ENCODE measurements at places on chromosomes 2 and 18.
A peak's percentile ranks its signal among the peaks of the same experiment; 100 is the strongest.

DNA sequence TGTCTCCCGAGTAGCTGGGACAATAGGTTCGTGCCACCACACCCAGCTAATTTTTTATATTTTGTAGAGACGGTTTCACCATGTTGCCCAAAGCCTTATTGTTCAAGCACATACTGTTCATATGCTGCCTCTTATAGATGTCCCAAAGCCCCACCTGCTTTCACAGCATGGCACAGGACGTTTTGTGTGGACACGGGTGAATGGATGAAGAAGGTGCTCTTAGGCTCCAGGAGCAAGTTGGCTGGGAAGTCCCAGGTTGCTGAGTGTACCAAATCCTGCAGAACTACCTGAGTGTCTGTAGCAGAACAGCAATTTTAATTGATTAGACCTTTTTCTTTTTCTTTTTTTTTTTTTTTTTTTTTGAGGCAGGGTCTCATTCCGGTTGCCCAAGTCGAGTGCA lies 10.5 kb upstream of the SAG start:
- DNase-seq = no peak

GRCh38 chr2:65146078-65146477 lies 16.2 kb upstream of the RAB1A start:
- DNase-seq = no peak

- DNase-seq = no peak
Observed at GRCh38 chr2:54642677-54643430, 80.6 kb upstream of the EML6 start.

DNA sequence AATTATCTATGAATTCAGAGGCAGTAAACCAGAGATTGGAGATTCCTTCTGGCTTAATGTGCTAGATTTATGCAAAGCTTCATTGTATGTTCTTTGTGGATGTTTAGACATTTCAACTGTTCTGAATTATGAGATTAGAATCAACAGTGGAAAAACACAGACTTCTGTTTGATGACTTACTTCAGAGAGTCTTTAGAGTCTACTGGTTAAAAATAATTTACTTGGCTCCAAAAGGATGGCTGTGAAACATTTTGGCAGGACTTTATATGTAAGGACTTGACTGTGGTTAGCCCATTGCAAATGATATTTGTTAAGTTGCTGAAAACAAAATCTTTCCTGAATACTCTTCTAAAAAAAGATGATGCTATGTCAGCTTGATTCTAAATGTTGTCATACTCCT lies 25.5 kb upstream of the LRRC30 start:
- no peak for DNase-seq

DNA sequence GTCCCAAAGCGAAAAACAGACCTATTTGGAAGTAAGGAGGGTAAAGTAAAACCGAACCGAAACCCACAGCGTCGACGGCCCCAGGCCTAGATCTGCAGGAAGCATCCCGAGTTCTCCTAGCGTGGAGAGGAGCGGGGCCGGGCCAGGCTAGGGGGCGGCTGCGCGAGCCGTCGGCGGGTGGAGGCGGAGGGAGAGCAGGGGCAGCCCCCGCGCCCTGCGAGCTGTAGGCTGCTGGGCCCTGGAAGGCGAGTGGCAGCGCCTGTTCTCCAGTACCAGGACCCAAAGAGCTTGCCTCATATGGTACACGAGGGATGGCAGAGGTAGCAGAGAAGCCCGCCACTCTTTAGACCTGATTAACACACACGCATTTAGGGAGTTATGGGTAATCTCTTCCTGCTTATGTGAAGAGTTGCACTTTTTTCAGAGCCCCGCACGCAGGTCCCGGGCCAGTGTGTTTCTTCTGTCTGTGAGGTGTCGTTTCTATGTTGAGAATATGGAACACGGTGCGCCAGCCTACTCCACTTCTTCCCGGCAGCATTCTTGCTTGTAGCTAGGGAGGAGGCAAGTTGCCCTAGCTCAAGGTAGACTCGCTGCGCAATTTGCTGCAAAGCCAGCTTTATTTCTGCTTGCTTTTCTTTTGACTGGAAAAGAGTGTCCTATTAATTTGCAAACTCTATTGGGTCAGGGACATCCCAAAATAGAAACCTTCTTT lies 71.1 kb downstream of the ARHGEF33 start:
- no peak for DNase-seq

- no peak for DNase-seq
Observed at GRCh38 chr2:35864141-35864540, 491.4 kb upstream of the CRIM1 start.

GRCh38 chr2:179455172-179455524 lies 190.5 kb upstream of the SESTD1 start:
- no peak for DNase-seq

GRCh38 chr2:105410554-105410953 lies 11.7 kb upstream of the FHL2 start:
- no peak for DNase-seq

- DNase-seq = no peak
Observed at GRCh38 chr2:191249156-191249813, 4.1 kb downstream of the MYO1B start.

DNA sequence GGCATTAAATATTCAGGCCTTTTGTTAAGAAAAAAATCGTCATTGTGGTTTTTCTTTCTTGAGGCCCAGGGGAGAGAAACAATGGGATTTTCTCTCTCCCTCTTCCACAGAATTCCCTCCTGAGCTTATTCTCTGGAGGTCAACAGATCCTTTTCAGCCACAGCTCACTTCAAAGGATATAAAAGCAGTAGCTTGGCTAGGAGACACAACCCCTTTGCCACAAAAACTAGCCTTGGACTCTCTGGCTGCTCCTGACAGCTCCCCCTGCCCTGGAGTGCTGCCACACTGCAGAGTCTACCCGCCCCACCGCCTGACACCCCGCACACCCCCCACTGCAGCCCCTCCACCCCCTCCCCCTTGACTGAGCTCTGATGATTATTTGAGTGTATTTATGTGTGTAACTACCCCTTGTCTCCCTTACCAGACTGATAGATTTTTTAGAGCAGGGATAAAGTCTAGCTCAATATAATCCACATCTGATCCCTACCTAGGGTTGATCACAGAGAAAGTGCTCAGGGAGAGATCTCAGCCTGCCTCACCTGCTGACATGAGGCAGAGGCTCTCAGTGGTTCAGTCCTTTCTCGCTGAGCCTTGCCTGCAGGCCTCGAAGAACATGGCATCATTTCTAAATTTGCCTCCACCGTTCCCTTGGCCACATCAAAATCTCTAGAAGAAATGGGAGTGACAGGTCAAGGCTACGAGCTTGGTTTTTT lies 132.2 kb upstream of the SP5 start:
- no peak for DNase-seq

GRCh38 chr2:73268830-73269685 lies 15.2 kb downstream of the FBXO41 start:
- peak; percentile 85 for DNase-seq

- DNase-seq = no peak
Observed at GRCh38 chr2:222442665-222443064, 18.3 kb downstream of the SGPP2 start.

DNA sequence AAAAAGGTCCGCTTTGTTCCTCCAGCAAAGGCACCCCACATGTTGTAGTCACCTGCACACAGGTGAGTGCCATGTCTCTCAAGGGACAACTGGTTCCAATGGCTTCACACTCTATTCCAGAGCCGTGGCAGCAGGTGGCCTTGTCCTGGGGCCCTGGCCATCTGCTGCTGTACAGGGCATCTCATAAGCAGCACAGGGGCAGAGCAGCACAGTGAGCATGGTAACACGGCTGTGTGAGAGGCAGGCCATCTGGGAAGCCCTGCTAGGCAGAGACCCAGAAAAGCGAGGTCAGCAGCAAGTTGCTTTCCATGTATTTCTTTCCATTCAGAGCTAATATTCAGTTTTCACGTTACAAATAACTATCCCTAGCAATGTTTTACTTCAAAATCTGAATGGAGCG lies 54.7 kb downstream of the CMPK2 start:
- DNase-seq = no peak

DNA sequence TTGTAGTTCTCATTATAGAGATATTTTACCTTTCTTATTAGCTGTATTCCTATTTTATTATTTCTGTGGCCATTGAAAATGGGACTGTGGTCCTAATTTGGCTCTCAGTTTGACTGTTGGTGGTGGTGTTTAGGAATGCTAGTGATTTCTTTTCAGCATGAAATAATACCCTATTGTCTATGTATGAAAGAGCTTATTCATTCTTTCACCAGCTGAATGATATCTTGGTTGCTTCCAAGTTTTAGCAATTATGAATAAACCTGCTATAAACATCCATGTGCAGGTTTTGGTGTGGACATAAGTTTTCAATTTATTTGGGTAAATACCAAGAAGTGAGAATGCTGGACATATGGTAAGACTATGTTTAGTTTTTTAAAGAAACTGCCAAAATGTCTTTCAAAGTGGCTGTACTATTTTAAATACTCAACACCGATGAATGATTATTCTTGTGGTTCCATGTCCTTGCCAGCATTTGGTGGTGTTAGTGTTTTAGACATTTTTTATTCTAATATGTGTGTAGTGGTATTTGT lies 501.6 kb upstream of the GYPC start:
- DNase-seq = no peak

DNA sequence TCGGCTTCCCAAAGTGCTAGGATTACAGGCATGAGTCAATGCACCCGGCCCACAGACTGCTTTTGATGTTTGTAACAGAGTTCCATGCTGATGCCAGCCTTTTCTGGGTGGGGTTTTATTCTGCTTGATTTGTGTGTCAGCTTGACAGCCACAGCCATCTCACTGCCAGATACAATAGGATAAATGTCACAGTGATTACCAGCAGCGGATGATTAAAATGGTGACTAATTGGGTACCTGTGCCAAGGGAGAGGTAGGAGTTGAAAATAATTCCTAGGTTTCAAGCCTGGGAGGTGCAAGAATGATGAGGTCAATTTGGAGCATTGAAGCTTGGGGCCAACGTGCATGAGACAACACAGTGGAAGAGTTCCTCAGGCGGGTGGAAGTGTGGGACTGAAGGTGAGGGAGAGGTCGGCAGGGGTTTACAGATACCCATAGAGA lies 39.4 kb downstream of the SH2D6 start:
- DNase-seq = no peak

DNA sequence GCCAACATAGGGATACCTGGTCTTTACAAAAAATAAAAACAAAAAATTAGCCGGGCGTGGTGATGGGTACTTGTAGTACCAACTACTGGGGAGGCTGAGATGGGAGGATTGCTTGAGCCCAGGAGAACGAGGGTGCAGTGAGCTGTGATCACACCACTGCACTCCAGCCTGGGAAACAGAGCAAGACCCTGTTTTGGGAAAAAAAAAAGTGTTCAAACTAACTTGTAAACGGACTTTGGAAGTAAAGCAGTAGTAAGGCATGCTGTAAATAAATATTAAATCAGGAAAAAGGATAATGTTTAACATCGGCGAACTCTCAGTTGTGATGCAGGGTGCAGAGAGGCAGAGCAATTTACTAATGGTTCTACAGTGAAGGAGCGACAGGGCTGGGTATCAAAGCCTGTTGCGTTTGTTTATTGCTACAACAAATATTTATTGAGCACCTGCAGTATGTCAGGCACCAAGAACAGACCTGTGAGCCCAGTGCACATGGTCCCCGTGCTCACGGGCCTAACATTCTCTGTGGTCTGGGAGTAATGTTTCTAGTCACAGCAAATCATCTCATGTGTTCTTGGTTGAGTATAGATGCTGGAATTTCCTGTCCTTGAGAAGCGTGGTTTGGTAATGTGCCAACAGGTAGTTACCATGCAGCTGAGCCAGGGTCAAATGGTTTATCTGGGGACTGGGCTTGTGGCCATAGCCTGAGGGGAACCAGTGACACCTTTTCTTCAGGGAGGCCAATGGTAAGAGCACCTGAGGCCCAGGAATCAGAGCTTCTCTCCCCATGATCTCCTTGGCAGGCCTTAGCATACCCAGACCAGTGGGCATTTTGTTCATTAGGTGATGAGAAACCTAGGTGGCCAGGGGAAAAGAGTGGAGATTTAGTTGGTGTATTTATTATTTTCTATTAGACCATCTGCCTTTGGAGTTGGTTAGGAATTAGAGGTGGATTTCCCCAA lies 27.9 kb upstream of the GREB1 start:
- DNase-seq = peak; percentile 37

- no peak for DNase-seq
Observed at GRCh38 chr2:234075518-234075915, 25.0 kb downstream of the SPP2 start.

DNA sequence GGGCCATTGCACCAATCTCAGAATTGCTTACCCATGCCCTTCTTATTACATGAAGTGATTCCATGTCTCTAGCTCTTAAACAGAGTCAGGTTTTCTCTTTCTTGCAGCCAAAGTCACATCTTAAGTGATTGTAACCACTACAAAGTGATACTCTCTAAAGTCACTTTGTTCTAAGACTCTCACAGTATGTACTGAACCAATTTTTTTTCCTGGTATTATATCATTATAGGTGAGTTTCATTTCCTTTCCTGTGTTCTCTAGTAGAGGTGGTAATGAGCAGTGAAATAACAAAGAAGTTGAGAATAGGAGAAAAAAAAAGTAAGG lies 66.3 kb upstream of the DARS1 start:
- DNase-seq = no peak

GRCh38 chr2:8490166-8490721 lies 191.6 kb upstream of the ID2 start:
- DNase-seq = no peak

- DNase-seq = peak; percentile 63
Observed at GRCh38 chr2:204260162-204260877, 285.0 kb upstream of the PARD3B start.

GRCh38 chr2:54259413-54260240 lies 3.6 kb upstream of the TSPYL6 start:
- no peak for DNase-seq

DNA sequence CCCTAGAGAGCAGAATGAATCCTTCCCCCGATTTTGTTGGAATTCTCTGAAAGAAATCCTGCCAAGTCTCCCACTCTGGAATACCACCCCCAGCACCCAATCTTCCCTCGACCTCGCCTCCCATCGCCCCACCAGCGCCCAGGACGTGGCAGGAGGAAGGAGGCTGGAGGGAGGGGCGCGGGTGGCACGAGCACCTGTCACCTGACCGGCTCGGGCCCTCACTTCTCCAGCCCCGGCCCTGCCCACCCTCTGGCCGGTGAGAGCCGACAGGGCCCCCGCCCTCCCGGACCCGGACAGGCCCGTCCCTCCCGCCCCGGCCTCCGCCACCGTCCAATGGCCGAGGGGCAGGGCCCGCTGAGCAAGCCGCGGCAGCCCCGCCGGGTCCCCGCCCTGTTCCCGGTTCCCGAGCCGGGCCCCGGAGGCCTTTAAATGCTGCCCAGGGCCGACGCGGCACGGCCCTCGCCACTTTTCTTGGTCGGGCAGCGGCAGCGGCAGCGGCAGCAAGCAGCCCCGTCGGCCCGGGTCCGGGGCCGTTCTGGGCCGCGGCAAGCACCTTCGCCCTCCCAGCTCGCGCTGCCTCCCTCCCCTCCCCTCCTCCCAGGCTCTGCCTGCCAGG lies at the start of gene LGALSL:
Gene LGALSL, plus strand, starts transcription at position 393 of the 616 bp plus-strand sequence. CDS start 384 bp downstream, outside the sequence.
- DNase-seq = peak; percentile 25

- DNase-seq = no peak
Observed at GRCh38 chr2:85549826-85550225, 10.9 kb downstream of the MAT2A start.

- DNase-seq = no peak
Observed at GRCh38 chr2:64222351-64222750, 78.1 kb upstream of the PELI1 start.

- no peak for DNase-seq
Observed at GRCh38 chr2:63344575-63345284, 243.5 kb downstream of the WDPCP start.
